ENCODE measurements at places on chromosomes 12 and 14.

DNA sequence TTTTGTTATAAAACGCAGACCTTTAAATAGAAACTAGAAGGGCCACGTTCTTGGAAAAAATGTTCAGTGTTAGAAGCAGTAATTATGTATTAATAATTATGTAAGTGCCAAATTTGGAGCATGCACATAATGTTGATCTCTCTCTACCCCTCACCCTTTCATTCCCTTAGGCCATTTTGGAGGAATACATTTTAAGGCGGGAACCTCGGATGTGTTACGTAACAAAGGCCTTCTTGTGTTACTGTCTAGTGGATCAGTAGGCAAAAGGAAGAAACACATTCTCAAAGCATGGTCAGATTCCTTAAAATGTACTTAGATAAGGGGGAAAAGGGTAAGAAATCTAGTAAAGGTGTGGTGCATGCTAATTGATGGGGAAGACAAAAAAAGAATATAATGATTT, 52.7 kb downstream of the RASSF3 start:
- DNase-seq: no peak

DNA sequence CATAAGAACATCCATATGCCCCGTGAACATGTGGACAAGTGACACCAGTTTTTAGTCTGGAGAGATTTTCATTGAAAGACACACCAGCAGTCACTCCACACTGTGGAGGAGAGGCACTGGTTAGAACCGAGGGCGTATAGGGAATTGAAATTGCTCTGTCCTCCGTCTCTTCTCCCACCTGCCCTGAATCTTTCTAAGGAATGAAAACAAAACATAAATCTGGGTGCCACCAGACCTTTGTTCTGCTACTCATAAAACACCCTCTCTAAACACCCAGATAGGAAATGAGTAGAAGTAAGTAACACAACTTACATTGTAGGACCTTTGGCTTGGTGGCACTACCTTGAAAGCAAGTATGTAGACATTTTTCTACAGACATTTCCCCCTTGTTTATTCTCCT, 37.1 kb upstream of the STON2 start:
- DNase-seq: no peak

GRCh38 chr14:20460458-20461224, 593 bp downstream of the PIP4P1 start:
- no peak for DNase-seq

DNA sequence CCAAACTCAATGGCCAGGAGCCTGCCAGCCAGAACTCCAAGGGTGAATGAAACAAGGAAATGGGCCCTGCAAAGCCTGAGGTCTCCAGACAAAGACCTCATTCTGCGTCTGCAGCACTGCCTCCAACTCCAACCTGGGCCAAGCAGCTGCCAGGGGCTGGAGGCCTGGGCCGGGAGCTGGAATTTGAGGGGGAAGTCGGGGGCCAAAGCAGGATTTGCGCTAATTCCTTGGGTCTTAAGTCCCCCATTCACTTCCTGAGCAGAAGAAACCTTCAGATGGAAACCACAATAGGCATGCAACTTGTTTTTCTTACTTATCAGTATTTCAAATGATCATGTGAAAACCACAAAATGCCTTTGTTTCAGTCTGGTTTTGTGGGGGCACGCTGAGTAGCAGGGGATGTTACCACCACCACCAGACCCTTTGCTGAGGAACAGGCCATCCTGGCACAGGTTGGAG, 23.0 kb upstream of the TC2N start:
- DNase-seq: no peak

GRCh38 chr12:11609045-11609444, 40.4 kb upstream of the ETV6 start:
- DNase-seq: no peak

DNA sequence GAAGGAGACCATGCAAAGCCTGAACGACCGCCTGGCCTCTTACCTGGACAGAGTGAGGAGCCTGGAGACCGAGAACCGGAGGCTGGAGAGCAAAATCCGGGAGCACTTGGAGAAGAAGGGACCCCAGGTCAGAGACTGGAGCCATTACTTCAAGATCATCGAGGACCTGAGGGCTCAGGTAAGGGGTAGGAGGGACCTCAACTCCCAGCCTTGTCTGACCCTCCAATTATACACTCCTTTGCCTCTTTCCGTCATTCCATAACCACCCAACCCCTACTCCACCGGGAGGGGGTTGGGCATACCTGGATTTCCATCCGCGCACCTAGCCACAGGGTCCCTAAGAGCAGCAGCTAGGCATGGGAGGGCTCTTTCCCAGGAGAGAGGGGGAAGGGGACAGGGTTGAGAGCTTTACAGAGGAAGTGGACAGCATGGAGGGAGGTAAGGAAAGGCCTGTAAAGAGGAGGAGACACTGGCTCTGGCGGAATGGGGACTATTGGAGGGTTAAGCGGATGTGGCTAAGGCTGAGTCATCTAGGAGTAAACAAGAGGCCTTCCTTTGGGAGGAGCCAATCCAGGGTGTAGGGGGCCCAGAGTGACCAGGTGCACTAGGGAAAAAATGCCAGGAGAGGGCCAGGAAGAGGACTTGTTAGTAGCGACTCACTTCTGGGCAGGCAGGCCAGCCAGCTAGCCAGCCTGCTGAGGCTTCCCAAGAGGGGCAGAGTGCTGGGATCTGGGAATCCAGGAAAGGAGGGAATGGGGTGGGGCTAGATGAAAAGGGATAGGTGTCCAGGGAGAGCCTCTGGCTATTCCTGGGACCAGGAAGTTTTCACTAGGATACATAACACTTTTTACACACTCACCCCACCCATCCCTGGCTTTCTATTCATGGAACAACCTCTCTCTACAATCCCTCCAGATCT, 754 bp downstream of the KRT18 start:
- DNase-seq: no peak

DNA sequence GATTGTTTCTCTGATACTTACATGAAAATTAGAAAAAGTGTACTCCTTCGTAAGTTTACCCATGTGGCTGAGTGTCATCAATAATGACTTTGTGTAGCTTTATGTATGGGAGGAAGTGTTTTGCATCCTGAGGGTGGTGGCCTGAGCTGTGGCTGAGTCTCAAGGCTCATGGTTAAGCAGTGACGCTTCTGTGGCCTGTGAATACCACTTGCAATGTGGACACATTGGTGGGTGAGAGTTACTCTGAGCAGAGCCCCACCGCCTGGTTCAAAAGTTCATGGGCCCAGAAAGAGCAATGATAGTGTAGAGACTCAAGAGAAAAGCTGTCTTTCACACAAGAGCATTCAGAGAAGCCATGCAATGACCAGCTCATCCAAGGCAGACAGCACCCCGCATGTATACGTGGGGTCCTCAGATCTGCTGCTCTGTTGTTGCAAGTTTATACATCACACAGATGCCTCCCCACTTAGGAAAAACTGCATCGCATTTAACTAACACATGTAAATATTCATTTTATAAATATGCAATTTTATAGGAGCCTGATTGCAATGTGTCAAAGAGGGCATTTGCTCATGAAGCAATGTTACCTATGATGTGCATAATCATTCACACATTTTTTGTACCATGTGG, 55.1 kb upstream of the FRMD6 start:
- no peak for DNase-seq

- no peak for DNase-seq
These were observed 30.1 kb upstream of the CLEC14A start for GRCh38 chr14:38285962-38286361.

DNA sequence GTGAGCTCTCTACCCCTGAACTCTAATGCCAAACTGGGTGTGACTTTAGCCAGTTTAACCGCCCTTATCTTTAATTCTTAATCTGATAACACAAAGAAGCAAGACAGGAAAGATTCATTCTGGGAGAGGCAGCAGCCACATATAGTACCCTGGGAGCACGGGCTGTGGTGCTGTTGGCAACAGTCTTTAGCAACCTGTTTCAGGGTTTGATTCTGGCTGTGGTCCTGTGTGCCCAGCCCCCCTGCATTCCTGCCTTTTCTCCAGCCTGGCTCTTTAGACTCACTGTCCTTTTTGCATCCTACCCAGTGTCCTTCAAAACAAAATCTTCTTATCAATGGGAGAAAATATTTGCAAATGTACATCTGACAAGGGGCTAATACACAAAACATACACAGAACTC, 275.2 kb downstream of the GXYLT1 start:
- DNase-seq: no peak

- no peak for DNase-seq
These were observed 57.5 kb downstream of the ZNF664 start for GRCh38 chr12:124030510-124030909.

DNA sequence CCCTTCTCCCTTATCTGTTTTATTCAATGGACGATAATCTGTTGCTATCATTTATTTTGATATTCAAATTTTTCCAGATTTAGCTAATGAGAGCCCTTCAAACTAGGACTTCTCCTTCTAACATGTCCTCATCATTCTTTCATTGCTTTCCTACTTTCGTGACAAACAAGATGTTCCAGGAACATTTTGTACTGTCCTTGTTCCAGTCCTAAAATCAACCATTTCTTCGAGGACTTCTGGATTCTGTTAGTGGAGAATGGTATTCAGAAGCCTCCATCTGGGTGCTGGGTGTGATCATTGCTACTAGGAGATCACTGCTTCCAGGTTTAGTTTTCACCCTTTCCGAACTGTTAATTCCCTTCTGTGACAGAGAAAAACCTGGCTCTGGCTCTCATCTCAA, 29.5 kb upstream of the FBXO34 start:
- DNase-seq: no peak

- no peak for DNase-seq
These were observed 1.5 kb downstream of the PTPRB start for GRCh38 chr12:70635755-70636154.

DNA sequence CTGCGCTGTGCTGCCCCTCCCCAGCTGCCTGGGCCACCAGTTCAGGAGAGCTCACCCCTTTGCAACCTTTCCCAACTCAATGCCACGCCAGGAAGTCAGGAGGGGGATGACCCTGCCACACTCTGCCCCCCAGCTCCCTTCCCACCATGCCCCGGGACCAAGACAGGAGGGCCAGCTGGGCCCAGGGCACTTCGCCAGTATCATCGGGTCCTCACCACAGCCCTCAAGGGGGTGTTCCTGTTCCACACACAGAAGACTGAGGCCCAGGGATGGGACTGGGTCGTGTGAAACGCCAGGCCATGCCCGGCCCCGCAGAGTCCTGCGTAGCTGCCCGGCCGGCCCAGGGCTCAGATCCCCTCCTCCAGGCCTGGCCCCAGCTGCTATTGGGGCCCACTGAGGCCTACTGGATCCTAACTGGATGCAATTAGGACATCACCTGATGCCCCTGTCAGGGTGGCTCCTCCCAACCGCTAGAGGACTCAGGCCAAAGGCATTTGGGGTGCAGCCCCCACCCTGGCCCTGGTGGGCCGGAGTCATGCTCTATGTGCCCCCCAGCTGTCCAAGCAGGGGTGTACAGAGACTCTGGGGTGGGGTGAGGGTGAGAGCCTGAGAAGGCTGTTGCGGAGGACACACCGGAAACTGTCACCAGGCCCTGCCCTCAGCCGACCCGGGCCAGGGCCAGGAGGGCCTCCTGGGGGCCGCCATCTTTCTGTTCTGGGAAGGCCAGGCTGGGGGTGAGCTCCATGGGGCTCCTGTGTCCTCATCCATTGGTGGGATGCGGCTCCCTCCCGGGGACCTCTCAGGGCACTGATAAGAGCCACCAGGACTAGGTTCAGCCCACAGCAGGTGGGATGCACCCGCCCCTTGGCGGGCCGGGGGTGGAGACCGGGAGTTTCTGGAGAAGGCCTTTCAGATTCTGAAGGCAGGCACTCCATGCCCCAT, 29.3 kb upstream of the ANKRD9 start:
- no peak for DNase-seq

GRCh38 chr12:115577401-115577800, 700.1 kb downstream of the MED13L start:
- DNase-seq: no peak
